ENCODE measurements at places on chromosomes 3 and 15.
A peak's percentile ranks its signal among the peaks of the same experiment; 100 is the strongest.

DNA sequence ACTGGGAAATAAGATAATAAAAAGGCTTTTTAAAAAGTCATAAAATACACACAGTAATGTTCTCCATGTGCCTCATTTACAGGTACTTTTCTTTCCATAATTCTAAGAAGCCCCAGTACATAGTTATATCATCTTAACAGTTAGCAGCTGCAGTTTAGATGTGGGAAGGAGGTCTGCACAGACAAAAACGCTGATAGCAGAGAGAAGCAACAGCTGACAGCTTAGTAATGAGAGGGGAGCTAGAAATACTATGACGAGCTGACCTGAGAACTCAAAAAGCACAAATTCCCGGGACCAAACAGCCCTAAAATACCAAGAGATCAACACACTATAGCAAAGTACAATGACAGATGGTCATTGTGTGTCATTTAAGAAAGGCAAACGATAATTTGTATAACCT, 36.7 kb upstream of the ARHGEF3 start:
- DNase-seq, result no peak

DNA sequence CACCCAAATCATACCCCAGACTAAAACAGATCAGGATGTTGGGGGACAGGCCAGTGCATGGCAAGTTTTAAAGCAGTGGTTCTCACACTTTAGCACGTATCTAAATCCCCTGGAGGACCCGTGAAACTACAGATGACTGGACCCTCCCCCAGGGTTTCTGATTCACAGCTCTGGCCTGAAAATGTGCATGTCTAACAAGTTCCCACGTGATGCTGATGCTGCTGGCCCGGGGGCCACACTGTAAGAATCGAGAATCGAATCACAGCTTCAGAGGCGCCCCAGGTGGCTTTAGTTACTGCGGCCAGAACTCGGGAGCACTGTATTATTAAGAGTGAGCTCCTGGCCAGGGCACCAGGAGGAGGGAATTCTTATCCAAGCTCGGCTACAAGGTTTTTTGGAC, 11.6 kb downstream of the ADAMTS17 start:
- no peak for DNase-seq

- peak; percentile 20 for DNase-seq
Observed at GRCh38 chr3:197793247-197793646, 2.2 kb downstream of the LRCH3 start.

GRCh38 chr15:27091270-27091940, 120.4 kb downstream of the GABRG3 start:
- no peak for DNase-seq

DNA sequence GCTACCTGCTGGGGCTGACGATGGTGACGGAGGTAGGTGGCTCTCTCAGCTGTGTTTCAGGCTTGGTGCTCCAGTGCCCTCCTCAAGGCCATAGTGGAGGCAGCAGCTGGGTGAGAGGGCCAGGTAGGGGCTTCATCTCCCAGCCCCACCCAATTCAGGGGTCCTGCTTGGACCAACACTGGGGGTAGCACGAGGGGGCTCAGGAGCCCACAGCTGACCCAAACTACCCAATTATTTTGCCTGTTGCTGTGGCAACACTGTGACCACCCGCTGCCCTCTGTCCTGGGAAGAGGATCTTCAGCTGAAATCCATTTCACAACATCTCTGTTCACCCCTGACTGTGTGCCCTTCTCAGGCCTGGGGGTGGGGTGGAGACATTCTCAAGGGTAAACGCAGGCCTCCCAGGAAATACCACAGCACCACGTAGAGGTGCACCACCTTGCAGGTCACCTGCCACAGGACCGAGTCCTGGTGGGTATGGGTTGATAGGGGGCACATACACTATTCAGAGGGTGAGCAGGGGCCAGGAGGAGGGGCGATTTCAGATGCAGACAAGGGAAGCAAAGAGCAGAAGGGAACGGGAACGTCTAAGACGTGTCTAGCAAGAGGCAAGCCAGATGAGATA, 62.7 kb downstream of the GRIP2 start:
- no peak for DNase-seq

DNA sequence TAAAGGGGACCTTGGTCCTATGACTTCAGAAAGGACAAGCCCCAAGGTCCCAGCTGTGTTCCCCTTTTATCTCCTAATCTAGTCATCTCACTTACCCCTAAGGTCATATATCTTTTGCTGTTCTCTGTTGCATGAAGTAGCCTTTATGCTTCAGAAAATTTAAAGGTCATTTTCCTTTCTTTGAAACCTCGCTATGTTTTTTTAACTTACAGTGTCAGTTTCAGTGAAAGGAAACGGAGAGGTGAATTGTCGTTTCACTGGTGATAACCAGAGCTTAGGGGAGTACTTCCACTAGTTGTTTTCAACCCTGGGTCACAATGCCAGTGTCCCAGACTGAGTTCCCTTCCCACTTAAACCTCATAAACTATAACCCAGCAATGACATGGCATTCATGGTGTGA, 357.4 kb downstream of the GAP43 start:
- DNase-seq, result no peak

GRCh38 chr15:67897646-67898339, 57.9 kb upstream of the RNU6-1 start:
- no peak for DNase-seq

DNA sequence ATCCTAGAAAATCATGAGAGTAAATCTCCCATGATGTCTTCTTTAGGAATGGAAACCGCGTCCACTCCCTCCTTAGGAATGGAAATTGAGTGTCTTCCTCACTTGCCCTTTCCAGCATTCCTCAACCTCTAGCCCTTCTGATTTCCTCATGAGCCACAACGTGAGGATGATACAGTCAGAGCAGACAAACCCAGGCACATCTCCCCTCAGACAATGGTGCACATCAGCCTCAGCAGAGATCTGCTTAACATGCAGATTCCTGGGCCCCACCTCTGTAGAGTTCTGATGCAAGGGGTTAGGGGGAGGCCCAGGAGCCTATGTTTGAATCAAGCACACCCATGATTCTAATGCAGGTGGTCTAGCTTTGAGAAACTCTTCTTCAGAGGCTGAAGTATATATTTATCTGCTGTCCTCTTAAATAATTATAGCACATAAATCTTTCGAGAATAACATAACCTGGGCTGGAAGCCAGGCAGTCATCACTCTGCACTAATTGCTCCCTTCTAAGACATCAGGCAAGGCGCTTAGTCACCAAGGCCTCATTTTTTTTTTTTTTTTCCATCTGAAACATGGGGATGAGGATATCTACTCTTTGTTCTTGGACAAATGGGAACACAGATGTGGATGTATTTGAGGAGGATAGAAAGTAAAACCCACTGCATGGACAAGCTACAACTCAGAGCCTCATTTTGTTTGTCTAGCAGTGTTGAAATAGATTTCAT, 81.7 kb downstream of the PRICKLE2 start:
- no peak for DNase-seq

- DNase-seq, result no peak
Observed at GRCh38 chr15:99403597-99403996, 152.3 kb downstream of the LRRC28 start.

- no peak for DNase-seq
Observed at GRCh38 chr15:73750438-73750837, 2.7 kb downstream of the INSYN1 start.

DNA sequence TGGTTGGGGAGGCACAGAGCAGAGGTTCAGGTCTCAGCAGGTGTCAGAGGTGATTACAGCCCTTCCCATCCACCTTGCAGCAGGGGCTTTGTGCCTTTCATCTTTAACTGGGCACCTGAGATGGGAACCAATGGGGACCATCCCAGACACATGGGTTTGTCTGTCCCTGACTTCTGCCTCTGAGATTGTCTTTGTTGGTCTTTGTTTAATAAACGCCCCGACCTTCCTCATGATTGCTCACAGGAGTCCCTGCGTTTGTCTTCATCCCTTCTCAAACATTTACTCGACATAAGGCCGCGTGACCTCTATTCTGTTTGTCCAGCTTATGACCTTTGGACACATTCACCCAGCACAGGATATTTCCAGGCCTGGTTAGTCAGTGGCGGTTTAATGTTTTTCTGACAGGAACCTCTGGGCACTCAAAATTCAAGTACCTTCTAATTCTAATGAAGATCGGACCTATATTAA, 5.9 kb downstream of the ZSCAN2 start:
- DNase-seq, result no peak

DNA sequence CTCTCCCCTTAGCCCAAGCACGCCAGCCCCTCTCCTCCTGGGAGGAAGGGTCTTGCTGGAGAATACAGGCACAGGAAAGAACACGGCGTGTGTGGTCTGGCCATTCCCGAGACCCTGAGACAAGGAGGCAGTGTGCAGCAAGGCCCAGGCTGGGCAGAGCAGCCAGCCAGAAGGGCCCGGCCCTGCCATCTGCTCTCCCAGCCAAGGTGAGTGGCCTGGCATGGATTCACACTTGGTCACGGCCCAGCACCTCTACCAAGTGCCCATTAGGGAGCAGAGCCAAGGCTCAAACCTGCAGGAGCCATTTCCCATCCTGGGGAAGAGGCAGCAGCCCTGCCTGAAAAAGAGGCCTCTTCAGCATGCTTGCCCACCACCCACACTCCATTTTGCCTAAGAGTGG, 28.6 kb downstream of the MEGF11 start:
- no peak for DNase-seq

DNA sequence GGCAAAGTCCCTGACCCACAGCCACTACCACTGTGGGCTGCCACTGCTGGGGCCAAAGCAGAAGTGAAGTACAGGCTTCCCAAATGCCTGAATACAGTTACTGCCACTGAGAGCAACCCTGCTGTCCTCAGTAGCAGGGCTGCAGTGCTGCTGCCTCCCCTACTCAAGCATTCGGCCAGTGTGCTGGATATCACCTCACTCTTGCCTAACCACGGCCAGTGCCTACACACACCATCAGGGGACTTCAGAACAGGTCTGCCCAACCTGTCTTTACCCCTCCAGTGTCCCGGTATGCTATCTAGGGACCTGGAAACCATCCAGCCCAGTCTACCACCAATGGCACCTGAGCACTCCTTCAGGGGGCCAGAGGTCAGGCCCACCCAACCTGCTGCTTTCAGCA, 261.5 kb upstream of the COL8A1 start:
- no peak for DNase-seq

Data from CD4-positive, CD25-positive, alpha-beta regulatory T cell (primary cell).